ENCODE measurements at places on chromosomes 7 and 10.

DNA sequence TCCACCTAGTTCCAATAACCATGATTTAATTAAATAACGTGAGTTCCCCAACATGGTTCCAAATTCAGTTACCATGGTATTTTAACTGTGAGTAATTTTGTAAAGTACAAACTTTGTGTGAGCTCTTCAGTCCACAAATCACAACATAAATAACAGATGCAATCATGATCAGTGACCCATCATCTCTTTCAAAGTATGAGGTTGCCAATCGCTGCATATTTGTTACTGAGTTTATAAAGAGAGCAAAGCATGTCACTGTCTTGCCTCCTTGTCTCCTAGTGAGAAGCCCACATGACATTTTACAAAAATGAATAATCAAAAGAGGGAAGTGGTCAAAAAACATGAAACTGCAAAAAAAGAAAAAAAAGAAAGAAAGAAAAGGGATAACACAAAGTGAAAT, 69.1 kb upstream of the PDSS1 start:
- DNase-seq = no peak

DNA sequence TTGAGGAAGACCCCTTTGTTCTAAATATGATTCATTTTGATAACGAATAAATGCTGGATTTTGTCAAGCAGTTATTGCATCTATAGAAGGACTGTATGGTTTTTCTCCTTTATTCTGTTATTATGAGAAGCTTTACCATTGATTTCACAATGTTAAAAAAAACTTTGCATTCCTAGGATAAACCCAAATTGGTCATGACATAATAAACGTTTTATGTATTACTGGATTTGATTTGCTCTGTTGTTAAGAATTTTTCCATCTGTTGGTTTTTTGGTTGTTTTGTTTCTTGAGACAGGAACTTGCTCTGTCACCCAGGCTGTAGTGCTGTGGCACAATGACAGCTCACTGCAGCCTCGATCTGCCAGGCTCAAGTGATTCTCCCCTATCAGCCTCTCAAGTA, 2.2 kb upstream of the DNA2 start:
- DNase-seq = no peak

GRCh38 chr10:96380821-96381220, 22.0 kb upstream of the OPALIN start:
- DNase-seq = no peak

- peak; percentile 31 for DNase-seq
These were observed 708 bp downstream of the UBN2 start for GRCh38 chr7:139231513-139232376.

- no peak for DNase-seq
These were observed 137.2 kb upstream of the GPR22 start for GRCh38 chr7:107332488-107333269.

DNA sequence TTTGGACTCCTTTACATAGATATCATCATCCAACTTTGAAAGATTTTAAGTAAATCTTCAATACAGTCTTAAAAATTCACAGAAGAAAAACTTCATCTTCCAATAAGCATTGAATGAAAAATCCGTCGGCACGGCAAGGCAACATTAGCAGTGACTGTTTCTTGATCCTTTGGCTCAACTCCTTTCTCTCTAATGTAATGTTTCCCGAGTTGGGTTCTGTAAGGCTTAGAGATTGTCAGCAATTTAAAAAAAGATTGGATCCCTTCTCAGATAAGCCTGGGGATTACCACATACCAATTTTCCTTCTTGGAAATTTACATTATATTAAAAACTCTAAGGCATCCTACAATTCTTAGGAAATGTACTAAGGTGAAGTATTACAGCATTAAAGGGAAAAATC, 291.8 kb downstream of the PLXDC2 start:
- no peak for DNase-seq

DNA sequence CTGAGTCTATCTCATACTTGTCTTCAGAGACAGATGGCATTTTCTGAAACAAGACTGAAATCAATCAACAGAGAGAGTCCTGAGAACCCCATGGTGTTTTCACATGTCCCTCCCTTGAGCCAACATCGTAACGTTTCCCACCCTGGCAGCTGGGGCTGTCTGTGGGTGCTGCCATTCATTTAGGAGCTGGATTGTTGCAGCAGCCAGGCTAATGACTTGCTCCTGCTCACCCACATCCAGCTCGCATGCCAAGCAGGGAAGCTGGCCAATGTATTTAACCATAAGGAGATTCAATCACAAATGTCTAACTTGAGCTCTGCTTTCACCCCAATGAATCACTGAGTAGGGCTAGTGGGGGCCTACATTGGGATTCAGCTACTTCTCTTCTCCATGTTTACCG, 146.1 kb downstream of the ADRA2A start:
- no peak for DNase-seq

- DNase-seq = peak; percentile 16
These were observed 48.4 kb downstream of the TES start for GRCh38 chr7:116258734-116259133.

DNA sequence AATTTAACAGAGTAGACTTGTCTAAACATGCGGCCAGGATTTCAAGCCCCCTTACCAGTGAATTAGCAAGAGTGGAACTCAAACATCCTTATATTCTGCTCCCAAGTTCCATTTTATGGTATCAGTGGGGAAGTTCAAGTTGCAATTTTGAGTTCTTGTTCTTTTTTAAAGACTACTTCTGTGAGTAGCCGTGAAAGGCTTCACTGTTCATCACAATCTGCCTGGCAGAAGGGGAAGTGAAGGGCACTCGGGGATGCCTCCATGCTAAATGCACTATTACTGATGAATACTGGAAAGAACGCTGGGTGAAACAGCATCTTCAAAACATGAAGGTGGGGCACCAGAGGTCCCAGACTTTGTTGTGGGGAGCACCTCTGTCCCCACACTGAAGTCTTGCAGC, 22.4 kb upstream of the FGL2 start:
- no peak for DNase-seq

DNA sequence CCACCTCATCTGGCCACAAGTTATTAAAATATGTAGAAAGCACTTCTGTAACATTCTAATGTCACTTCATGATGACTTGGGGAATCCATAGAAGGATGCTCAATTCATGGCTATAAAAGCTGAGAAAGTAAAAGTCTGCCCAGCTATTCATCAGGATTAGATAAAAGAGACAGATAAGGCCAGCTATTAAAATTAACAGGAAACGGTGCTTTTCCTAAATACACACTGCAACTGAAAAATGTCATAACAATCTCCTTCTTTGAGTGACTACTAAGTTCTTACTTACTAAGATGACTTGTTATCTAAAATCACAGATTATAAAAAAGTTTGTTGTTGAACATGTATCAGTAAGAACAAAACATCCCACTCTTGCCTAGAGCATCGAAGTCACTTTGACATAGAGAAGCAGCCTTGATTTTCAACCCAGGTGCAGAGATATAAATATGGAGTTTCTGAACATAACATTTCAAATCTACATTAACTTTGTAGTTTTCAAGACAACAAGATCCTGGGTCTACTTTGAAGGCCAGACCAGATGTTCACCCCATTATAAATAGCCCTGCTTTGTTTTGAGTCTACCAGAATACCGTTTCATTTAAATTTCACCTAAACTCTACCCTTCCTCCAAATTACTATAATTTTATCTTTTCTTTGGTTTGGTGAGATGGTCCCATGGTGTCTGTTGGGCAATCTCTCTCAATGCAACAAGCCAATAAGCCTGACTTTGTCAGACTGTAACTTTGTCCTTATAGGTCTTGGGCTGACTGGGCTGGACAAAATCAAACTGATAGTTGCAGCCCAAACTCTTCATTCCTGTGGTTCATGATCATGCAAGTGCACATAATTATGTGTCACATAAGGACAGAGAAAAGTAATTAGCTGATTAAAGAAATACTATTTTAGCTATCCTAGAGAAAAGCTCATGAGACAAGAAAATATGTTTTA, 24.0 kb downstream of the HYCC1 start:
- no peak for DNase-seq

DNA sequence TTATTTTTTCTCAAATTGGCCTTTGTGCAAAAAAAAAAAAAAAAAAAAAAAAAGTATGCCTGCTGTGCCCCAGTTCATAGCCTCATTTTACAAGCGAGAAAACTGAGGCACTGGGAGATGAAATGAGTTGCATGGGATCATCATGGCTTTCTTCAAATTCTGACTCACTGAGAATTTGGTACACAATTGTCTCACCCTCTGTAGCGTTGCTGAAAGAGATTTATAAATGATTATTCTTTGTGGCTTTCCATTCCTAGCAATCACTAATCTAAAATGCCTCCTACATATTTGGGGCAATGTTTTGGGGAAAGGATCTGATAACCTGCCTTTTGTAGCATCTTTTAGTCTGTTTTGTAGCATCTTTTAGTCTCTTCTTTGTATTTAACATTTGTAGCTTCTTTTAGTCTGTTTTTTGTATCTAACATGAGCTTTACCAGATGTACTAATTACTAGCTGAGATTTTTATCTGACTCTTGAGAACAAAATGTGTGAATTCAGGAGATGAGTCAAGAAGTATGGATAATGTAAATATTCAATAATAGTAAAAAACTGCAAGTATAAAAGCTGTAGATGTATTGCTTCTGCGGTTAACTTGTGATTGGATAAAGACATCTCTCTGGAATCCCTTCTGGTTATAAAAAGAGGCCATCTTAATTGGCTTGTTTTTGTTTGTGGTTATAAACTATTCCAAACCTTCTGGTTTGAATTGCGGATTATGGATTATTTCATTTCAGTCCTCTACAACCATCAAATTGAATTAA, 161.4 kb downstream of the ARID5B start:
- DNase-seq = no peak

- DNase-seq = no peak
These were observed 56.4 kb downstream of the SGMS1 start for GRCh38 chr10:50567384-50567783.

GRCh38 chr10:19640566-19641263, 175.5 kb upstream of the PLXDC2 start:
- DNase-seq = no peak

- no peak for DNase-seq
These were observed 342.3 kb upstream of the SEMA3D start for GRCh38 chr7:85529201-85529600.

DNA sequence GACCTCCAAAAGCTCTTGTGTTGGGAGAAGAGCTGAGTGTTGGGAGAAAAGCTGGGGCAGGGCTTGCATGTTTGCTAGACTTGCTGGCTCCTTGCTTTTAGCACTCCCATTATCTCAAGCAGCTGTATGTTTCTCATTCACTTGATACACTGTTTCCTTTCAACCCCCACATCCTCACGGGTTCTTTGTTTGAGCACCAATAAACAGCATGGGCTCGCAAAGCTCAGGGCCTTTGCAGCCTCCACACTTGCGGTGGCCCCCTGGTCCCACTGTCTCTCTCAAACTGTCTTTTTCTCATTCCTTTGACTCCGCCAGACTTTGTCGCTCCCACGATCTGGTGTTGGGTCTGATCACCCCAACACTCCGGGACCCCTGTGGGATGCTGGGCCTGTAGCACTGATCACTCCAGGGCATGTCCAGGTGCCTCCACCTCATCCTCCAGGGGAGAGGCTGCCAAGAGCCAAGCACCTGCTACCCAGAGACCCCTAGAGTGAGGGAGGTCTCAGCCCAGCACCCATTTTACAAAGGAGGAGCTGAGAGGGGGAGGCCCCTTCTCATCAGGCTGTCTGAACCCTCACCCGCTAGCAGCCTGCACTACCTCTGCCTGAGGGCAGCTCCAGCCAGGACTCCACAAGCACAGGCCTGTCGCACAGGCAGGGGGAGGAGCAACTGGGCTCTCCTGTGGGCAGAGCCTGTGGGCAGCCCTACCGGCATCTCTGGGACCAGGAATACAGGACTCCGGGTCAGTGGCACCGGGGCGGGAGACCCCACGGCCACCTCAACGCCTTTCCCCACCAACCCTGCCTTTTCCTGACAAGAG, 49.1 kb upstream of the MSMB start:
- no peak for DNase-seq

GRCh38 chr10:47167591-47167990, 132.4 kb upstream of the GDF10 start:
- DNase-seq = no peak

DNA sequence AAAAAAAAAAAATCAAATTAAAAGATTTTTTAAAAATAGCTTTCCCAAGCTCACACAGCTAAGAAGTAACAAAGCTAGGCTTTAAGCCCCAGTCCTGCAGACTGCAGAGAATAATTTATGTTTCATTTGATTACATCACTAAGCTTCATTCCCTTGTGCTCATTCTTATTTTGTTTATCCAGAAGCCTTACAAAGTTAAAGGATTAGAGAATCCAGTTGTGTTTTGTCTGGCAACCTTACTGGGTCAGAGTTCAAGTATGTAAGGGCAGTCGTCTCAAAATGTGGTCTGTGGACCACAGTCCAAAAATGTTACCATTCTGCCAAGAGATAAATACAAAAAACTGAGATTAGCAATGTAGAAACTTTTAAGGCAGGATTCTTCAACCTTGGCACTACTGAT, 32.1 kb upstream of the EZH2 start:
- DNase-seq = no peak

DNA sequence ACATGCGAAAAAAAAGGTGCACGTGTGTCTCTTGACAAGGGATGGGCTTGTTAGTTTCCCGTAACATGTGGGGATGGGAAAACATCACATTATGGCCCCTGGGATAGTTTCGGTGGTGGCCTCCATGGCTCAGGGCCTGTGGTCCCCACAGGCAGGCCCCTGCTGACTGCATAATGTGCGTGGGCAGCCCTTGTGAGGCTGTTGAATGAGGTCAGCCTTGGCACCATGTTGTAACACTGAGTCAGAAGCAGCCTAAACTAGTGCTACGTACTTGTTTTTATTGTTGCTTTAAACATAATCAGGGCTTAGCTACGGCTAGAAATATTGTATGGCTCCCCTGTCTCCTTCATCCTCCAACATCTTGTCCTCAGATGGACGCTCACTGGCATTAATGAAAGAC, 80.6 kb downstream of the BEND7 start:
- DNase-seq = no peak

- DNase-seq = no peak
These were observed 167.7 kb upstream of the SHH start for GRCh38 chr7:155979994-155980393.

- DNase-seq = no peak
These were observed 321.8 kb downstream of the PLXNA4 start for GRCh38 chr7:132254455-132254854.

GRCh38 chr10:97333601-97334369, 744 bp downstream of the FRAT2 start:
- no peak for DNase-seq

- no peak for DNase-seq
These were observed 38.8 kb upstream of the SHH start for GRCh38 chr7:155850766-155851678.
